ENCODE measurements at places on chromosomes 7 and 10.

DNA sequence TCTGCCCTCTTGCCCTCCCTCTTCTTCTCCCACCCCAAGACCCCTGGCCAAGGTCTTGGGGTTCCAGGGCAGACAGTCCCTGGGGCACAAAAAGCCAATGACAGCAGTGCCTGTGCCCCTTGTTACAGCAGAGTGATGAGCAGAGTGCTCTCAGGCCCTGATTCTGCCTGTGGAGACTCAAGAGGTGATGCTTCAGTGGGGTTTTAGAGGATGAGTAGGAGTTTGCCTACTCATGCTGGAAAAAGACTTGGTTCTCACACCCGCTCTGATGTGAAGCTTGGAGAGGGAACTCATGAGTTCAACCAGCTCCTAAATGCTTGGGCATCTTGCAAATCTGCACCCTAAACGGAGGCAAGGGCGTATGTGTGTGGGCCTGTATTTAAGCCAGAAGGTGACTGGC, 58.2 kb downstream of the CAMK2B start:
- DNase-seq = no peak

- DNase-seq = no peak
These were observed 27.8 kb upstream of the ELFN1 start for GRCh38 chr7:1642291-1642731.

DNA sequence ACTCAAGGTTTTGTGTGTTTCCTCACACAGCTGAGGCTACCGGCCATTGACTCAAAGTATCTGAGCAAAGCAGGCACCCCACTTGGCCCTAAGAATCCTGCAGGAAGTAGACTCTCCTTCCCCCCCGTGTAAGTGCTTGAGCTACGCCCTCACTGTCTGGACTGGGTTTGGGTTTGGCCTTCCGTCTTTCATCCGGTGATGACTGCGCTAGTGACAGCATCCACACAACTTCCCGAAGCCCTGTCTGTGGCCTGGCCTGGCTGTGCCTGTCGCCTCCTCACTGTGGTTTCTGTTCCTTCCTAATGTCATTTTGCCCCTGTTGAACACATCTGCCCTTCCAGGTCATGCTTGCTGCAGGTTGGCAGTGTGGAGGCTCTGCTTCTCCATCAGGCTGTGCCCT, 14.5 kb downstream of the C7orf57 start:
- no peak for DNase-seq

GRCh38 chr10:88467835-88468485, 115.2 kb downstream of the RNLS start:
- DNase-seq = no peak

GRCh38 chr7:118085000-118085399, 99.0 kb upstream of the LSM8 start:
- no peak for DNase-seq

GRCh38 chr10:82888809-82889455, 1013.9 kb downstream of the NRG3 start:
- no peak for DNase-seq

GRCh38 chr10:30861221-30861620, 170.4 kb downstream of the ZNF438 start:
- DNase-seq = no peak
